ENCODE measurements at places on chromosomes 2 and 18.

DNA sequence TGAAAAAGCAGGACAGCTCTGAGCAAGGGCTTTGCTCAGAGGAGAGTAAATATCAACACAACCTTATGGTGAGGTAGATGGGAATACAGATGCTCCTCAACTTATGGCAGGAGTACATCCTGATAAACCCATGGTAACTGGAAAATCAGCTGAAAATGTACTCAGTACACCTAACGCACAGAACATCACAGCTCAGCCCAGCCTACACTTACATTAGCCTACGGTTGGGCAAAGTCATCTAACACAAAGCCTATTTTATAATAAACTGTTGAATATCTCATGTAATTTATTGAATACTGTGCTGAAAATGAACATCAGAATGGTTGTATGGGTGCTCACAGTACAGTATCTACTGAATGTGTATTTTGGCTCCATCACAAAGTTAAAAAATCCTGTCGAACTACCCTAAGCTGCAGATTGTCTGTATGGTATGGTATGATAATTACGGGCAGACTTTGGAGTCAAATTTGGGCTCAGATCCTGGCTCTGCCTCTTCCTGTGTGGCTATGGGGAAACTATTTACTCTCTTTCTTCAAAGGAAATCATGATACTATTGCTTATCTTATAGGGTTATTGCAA, 120.3 kb upstream of the LYPD1 start:
- DNase-seq: no peak

GRCh38 chr2:36737131-36737750, 40.7 kb downstream of the VIT start:
- DNase-seq: no peak

DNA sequence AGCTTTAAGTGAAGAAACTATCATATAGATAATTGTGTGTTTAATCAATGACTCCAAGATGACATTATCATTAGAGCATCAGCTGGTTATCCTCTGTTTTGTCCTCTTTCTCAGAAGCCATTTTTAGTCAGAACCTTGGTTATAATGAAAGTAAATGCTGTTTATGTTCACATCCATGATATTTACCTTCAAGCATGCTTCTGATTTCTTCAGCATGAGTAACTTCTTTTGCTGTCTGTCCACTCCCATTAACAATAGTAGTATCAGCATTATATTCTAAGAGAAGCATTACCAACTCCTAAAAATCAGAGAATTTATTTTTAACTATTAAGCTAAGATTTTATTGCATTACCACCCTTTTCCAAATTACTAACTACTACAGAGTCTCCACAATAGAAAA, 56.3 kb downstream of the OSBPL1A start:
- no peak for DNase-seq

DNA sequence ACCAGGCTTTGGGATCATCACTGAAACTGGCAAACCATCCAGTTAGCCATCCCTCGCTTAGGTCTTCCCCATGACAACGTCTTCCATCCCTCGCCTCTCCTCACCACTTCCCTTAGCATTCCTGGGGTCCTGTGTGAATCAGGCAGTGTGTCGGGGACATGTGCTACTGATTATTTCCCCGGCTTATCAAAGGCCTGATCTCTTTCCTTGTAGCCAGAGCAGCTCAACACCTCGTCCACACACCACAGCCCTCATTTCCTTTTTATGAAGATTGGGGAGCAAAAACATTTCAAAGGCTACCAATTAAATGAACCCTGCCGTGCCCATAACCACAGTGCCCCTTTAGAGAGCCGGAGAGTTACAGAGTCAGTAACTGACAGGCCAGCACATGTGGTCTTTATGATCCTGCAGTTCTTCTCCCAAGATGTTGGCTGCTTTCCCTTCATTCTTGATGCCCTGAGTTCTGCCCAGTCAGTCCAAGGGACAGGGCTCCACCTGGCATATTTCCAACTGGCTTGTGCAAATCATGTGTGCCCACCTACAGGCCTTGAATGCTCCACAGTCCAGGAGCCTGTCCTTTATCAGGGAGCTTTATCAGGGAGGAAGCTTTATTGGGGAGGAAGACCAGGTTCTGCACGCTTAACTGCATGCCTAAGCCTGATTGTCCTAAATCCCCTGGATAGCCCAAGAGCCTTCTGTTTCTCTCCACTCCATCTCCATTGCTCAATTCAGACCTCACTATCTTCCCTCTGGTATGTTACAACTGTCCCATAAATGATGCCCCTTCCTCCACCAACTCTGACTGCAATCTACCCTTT, 343.1 kb downstream of the CYRIA start:
- no peak for DNase-seq

- no peak for DNase-seq
Measured at GRCh38 chr2:197198890-197199289, 111.7 kb downstream of the ANKRD44 start.

- DNase-seq: no peak
Measured at GRCh38 chr2:163462993-163463392, 272.8 kb downstream of the FIGN start.

GRCh38 chr2:197137231-197137630, 173.3 kb downstream of the ANKRD44 start:
- no peak for DNase-seq

GRCh38 chr2:189014449-189015138, 40.4 kb downstream of the COL3A1 start:
- DNase-seq: no peak

DNA sequence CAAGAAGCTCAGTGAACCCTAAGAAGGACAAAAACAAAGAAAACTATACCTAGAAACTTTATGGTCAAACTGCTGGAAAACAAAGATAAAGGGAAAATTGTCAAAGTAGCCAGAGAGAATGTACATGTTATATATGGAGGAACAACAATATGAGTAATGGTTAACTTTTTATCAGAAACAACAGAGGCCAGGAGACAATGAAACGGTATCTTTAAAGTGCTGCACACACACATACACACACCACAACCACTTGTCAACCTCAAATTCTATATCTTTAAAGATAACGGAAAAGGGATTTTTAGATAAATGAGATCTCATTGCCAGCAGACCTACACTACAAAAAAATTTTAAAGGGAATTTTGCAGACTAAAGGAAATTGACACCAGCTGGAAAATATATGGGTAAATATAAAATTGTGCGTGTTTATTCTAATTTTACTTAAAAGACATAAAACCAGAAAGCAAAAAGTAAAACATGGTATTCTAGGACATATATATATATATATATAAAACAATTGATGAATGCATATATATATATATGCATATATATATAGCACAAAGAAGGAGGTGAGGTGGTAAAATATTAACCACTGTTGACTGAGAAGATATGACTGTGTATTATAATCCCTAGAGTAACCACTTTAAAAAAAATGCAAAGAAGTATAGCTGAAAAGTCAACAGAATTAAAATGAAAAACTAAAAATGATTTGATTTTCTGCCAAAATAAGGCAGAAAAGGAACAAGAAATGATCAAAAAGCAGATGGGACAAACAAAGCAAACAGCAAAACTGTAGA, 172.0 kb downstream of the SRBD1 start:
- DNase-seq: no peak
